Stimulated activated CD4-positive, alpha-beta T cell treated with anti-CD3 and anti-CD28 coated beads, Interleukin-1b, Interleukin-23, amount 100 ng/mL, for 24 hours (primary cell): ENCODE measurements at places on chromosomes 2 and 18.

- no peak for DNase-seq
Observed at GRCh38 chr2:120741571-120742561, 6.2 kb downstream of the GLI2 start.

DNA sequence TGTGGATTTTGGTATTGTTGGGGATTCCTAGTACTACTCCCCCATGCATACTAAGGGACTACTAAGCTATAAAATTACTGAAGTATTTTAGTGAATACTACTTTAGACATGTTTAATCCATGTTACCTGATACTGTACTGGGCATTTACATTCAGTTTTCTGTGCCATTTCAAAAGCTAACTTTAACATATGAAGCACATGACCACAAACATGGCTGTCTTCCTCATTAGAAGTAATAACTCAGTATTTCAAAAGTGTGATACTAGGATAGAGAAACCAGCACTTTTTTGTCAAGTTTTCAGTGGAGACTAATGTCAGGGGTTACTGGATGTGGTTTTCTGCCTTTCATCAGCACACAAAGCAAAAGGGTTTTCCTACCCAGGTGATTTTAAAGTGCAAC, 27.9 kb downstream of the WDR33 start:
- no peak for DNase-seq

GRCh38 chr2:26745609-26746327, 18.3 kb upstream of the SLC35F6 start:
- peak; percentile 76 for DNase-seq

- DNase-seq: no peak
Observed at GRCh38 chr18:50330176-50330575, 42.7 kb upstream of the CXXC1 start.

DNA sequence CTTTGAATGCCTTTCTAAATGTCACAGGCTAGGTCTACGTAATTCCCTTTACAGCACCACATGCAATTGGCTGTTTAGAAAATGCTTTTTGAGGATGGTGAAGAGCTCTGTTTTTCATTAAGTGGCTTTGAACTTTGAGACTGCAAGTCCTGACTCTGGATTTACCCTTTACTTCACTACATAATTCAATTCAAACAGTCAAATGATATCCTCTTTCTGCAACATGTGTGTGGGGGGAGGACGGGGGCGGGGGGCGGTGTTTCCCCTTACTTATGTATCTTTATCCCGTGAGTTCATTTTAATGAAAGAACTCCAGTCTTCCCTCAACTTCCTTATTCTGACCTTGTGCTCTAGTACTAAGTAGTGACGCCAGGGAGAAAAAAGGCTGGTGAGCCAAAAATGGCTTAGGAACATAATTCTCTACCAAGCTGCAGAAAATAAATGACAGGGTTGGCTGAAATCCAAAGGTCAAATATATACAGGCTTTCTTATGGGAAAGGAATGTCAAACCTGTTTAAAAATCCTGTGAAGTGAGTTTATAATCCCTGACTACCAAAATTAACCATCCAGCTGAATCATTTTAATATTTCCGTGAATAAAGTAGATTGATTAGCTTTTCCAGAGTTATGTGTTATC, 119.6 kb downstream of the SLC8A1 start:
- DNase-seq: no peak

- DNase-seq: no peak
Observed at GRCh38 chr2:202494300-202495229, 118.4 kb downstream of the BMPR2 start.

DNA sequence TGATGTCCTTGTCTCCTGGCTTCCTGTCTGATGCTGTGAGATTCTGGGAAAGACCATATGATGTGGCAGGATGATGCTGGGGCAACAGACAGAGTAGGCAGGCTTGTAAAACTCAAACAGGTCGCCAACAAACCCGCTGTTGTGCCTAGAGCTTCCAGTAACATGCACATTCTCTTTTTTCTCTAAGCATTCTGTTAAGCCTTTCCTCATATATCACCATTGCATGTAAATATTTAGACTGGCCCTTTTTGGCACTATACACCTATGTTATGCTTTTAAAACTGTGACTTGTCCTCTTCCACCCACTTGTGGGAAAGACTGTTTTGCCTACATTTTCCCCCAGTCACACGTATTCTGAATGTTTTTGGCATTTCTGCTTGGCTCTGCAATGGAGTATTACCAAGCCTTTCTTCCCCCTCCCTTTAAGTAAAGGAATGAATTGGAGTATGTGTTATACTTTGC, 250.4 kb upstream of the TANK start:
- no peak for DNase-seq
